ENCODE measurements at places on chromosomes 1 and 21.

- DNase-seq = no peak
Observed at GRCh38 chr1:226095286-226095685, 32.8 kb downstream of the H3-3A start.

DNA sequence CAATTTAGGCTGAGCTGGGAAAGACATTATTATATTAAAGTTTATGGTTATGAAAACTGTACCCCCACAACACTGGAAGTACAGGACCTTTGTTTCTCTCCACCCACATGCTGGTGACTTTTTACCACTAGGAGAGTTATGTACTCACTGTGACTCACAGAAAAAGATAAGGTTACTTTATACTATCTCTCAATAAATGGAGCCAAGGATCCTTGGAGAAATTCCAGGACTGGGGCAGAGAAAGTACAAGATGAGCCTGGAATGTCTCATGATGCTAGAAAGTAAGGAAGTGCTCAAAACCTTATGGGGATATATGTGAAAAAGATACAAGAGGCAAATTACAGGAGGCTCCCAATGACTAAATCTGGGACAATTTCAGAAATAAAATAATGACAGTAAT, 63.9 kb upstream of the C1orf105 start:
- no peak for DNase-seq

GRCh38 chr21:36806103-36806502, 107.2 kb downstream of the SIM2 start:
- no peak for DNase-seq

DNA sequence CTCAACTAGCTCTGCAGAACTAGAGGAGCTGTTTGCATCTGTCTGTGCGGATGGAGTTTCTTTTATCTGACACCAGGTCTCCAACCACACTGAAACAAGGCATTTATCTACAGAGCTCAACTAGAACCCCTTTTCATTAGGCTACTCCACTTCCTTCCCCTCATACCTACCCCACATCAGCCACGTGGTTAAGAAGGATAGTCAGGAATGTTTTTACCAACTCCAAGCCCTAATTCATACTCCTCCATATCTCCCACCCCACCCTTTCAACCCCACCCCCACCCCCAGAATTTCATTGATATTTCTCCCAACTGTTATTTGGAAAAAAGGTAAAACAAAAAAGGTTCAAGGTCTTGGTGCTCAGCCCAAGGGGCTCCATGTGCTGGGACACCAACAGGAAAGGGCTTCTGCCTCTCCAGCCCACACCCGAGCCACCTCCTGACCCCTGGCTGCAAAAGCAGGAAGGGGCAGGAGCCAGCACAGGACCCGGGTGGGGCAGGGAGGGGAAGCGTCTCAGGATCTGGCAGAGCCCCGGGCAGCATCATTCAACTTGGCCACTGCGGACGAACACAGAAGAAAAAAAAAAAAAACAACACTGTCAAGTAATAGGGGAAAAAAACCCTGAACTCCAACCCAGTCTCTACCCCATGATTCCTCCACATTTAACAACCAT, 7.0 kb downstream of the ENSA start:
- DNase-seq = no peak

- DNase-seq = no peak
Observed at GRCh38 chr1:206065547-206066145, 12.7 kb downstream of the RHEX start.

Measured in stimulated activated CD4-positive, alpha-beta T cell treated with anti-CD3 and anti-CD28 coated beads, Interleukin-1b, Interleukin-23, amount 100 ng/mL, for 24 hours (primary cell).